NCI-H748 treated with DMSO at 0.1 percent for 48 hours (cell line): ENCODE measurements at places on chromosomes 1 and 21.

- no peak for DNase-seq
These were observed 26.4 kb upstream of the GOLT1A start for GRCh38 chr1:204240233-204240632.

GRCh38 chr1:20899154-20899972 is 112.3 kb upstream of the HP1BP3 start:
- DNase-seq: no peak

DNA sequence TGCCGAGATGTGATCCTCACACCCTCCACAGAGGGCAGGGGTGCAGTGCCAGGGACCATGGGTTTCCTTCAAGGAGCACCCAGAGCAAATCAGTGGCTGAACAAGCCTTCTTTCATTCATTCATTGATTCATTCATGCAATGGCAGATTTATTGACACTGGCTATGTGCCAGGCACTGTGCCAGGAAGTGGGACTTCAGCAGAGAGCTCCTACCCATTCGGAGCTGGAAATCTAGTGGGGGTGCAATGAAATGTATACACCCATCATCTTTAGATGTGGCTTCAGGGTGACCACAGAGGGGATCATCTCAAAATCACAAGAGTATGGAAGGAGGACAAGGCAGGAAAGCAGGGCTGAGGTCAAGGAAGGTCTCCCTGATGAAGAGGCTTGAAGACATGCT is 18.9 kb downstream of the SLC6A9 start:
- no peak for DNase-seq

GRCh38 chr1:232570007-232570406 is 59.9 kb downstream of the SIPA1L2 start:
- no peak for DNase-seq
